Foreskin keratinocyte (primary cell): ENCODE measurements at places on chromosomes 2 and 18.

GRCh38 chr2:240991378-240992263 is 6.8 kb upstream of the SNED1 start:
- peak; percentile 44 for DNase-seq

GRCh38 chr2:217939629-217940245 is 63.1 kb downstream of the TNS1 start:
- no peak for DNase-seq

- peak; percentile 75 for DNase-seq
Measured at GRCh38 chr2:226489775-226490541, 309.7 kb downstream of the IRS1 start.

DNA sequence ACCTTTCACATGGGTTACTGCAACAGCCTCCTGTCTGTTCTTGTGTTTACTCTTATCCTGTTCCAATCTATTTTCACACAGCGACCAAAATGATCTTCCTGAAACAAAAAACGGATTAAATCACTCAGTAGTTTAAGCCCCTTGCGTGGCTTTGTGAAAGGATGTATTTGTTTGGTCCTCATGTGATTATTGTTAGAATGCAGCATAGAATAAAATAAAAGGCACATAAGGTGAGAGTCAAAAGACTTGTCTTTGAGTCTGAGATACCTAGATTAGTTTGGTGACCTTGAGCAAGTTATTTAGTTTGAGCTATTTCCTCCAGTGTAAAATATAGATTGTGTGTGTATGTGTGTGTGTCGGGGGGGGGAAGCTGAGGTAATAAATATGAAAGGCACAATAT is 72.4 kb downstream of the EML4 start:
- no peak for DNase-seq

DNA sequence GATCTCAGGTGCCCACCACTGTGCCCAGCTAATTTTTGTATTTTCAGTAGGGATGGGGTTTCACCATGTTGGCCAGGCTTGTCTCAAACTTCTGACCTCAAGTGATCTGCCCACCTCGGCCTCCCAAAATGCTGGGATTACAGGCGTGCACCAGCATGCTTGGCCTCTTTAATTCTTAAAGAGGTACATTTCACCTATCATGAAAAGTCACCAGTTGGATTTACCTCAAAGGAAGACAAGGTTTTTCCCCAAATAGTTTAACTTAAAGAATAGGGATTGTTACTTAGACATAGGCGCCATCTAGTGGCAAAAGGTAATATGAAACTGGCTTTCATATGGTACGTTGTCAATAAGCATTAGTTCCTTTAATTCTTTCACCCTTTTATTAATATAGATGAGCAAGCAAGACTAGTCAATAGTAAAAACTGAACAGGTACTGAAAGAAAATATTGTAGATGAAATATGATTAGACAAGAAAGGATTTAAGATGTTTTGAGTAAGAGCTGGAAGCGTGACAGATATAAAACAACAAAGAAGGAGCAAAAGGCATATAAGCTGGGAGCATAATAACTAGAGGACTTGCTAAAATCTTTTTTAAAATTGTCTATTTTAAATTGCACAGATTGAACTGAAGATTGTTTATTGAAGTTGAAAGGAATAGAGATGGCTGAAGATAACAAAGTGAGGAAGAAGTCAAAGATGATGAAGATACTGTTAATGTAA is 35.0 kb upstream of the PSMD14 start:
- DNase-seq, result peak; percentile 50

DNA sequence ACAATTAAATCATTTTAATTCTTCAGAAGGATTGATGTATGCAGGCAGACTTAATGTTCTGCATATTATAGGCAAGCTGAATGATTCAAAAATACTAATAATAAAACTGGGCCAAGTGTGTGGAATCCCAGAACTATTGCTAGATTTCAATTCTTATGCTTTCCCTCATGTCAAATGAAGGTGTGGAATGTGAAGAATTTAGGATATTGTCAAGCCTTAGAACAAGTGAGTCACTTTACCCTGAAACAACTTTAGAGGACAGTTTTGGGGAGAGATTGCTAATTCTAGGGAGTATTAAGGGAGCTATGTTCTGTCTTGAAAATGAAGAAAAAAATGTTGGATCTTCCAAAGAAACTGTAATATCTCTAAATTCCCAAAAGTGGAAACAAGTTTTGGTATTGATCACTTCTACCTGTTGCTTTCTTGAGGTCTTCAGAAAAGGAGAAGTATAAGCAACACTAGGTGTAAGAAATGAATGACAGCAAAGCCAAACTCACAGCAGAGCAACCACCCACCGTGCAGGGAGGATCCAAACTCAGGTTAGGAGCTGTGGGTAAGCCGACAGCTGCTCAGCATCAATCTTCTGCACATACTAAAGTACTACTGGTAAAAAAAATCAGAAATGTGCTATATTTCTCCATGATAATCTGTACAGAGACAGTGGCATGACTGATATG is 818.1 kb downstream of the SLC4A3 start:
- no peak for DNase-seq

DNA sequence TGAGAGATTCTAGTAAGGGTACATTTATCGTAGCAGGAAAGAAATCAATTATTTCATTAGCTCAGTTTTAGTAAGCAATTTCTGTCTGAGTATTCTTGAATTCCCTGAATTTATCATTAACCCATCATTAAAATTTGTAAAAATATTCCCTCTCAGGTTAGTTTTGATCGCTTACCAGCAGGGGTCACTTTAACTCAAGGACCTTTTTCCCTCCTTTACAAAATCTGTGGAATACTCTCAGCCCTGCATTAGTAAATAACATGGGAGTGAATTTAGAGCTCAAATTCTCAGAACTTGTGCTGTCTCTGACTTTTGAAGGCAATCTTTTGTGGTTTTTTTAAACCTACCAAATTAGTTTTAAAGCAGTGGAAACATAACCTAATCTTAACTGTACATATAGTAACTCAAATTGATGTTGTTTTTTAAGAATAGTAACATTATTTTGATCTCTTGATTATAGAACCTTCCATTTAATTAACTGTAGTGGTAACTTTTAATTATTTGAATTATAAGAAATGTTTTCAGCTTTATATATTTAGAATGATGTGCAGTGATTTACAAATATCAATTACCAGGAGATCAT is 97.2 kb downstream of the AGPS start:
- DNase-seq, result peak; percentile 14

DNA sequence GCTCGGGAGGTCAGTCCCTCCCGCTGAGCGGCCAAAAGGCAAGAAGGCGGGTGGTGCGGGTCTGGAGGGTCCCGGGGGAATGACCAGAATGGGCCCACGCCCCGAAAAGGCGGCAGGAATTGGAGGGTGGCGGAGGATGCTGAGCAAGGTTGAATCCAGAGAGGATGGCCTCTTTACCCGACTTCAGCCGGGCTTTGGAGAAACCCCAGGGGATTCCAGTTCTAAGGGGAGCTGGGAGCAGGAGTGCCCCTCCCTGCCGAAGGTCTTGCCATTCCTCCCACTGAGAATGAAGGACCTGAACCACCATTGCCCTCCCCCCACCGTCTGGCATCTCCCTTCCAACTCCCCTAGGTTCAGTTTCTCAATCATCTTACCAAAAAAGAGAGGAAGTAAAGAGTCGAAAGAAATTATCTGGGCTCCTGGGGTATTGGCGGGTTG is 38.9 kb upstream of the ATP6V1B1 start:
- no peak for DNase-seq

DNA sequence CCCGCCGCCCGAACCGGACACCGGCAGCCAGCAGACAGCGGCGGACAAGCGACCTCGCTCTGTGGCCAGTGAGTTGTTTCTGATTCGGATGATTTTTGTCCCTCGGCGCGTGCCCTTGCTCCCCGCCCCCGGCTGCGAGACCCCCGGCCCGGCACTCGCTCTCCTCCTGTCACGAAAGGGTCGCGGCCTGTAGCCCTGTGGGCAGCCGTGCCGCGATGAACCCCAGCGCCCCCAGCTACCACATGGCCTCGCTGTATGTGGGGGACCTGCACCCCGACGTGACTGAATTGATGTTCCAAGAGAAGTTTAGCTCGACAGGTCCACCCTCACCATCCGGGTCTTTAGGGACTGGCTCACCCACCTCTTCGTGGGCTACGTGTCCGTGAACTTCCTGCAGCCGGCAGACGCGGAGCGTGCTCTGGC is 1257.5 kb upstream of the ACVR2A start:
- DNase-seq, result no peak

DNA sequence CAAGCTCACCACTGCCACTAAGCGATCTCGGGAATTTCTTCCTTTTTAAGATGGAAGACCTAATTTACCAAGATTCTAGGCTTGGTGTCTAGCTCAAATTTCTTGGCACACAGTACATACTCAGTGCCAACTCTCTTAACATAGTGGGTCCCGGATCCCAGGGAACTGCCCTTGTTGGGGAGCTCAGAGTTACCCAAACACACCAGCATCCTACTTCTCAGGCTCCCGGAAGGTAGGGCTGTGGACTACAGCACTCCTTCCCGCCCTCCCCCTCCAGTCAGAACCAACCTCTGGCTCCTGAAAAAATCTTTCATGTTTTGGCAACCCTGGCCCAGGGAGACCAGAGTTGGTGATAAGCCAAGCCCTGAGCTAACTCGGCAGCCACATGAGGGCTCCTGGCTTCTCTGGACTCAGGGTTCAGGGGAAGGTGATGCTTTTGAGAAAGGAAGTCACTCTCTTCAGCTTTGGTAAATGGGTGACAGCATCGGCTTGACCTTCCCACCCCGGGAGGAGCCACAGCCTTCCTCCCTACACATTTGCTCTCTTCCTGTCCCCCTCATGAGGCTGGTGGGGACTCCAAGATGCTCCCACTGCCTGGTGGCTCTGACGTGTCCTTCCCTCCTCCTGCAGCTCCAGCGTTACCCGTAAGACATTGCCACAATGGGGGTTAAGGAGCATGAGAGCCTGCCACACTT is 8.8 kb downstream of the ODC1 start:
- DNase-seq, result no peak
